ENCODE measurements at places on chromosomes 7 and 10.

DNA sequence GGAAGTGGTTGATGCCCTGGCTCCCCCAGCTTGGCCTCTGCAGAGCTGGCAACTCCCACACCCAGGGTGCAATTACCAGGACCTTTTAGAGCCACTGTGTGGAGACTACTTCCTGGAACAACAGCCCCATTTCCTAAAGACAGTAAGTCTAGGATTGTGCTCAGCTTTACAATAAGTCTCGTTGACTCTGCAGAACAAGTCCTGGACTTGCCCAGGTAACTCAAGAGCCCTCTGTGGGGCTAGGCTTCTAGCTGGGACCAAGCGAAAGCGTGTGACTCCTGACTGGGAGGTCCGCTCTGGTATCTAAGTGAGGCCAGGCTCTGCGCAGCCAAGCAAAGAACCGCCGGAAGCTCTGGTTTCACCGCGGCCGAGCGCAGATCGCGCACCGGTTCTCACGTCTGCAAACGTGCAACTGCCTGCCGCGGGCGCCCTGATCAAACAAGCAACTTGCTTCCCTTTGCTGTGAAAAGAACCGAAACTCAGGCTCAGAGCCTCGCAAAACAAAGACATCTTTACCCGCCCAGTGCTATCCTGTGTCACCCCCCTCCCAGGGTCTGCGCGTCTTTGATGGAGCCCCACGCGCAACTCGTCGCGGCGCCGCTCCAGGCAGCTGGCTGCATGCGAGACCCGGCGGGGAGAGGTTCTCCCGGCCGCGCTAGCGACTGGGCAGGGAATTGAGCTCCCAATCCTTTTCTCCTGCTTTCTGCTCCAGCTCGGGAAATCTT, 4.4 kb upstream of the PDLIM1 start:
- DNase-seq, result peak; percentile 25

DNA sequence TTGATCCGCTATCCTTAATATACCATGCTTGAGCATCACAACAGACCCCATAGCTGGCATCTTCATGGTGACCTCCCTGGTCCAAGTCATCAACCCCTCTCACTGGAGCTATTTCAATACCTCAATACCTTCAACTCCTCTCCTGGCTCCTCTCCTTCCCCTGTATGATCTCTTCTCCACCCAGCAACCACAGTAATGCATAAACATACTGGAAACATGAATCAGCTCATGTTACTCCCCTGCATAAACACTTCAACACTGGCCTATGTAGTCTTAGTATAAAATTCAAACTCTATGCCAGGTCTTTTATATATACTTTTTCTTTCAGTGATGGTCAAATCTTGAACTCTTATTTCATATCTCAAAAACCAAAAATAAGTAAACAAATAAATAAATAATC, 31.8 kb upstream of the TMEM273 start:
- no peak for DNase-seq

DNA sequence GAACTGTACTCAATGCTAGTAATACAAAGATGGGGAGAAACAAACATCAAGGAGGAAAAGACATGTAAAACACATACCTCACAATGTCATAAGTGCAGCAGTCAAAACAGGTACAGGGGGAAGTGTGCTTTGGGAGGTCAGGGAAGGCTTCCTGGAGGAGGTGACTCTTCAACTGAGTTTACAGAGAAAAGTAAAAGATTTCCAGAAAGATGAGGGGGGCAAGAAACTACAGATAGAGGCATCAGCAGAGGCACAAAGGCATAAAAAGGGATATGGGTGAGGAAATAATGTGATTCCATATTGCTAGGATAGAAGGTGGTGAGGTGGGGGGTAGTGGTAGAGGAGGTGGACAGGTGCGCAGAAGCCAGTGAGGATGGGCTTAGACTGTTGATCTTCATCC, 95.0 kb downstream of the LSM5 start:
- no peak for DNase-seq

GRCh38 chr10:75018251-75018650, 93.2 kb upstream of the SAMD8 start:
- no peak for DNase-seq

- no peak for DNase-seq
Measured at GRCh38 chr10:103717341-103718246, 137.8 kb downstream of the SH3PXD2A start.

DNA sequence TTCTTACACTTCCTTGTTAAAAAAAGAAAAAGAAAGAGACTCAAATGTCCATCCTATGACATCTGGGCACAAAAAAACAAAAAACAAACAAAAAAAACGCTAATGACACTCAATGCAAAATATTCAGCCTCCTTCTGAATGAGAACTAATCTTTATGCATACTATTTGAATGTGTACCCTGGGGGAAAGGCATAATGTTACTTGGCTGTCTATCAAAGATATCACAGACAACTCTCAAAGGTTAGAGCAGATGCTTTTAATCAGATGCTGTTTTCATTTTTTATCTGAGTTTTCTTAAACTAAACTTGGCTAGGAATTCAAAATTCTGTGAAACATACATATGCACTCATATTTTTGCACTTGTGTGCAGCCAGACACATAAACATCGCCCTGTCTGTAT, 745.8 kb downstream of the CNTNAP2 start:
- no peak for DNase-seq

DNA sequence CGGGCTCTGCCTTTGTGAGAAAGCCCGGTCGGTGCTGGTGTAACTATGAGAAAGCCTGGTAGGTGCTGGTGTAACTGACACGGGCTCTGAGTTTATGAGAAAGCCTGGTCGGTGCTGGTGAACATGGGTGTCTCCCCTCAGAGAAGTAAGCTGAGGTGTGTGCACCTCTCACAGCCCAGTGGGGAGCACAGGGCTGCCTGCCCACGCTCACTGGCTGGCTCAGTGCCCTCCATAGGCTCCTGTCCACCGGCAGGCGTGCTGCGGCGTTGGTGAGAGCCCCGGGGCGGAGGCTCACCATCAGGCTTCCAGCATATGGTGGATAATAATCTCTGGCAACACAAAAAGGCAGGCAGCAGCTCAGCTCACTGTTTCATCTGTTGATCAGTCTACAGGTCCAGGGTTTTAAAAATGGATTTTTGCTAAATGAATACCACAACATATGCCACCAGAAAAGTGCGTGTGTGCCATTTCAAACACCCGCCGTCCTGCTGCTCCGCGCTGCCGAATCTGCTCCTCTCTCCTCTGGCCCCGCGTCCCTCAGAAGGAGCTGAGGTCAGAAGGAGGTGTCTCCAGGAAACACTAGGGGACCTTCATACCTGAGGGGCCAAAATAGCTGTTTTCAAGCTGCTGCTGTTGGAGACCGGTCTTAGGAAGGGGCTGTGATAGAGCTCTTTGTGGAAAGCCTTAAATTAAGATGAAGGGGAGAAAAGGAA, 365.7 kb downstream of the DNAJB6 start:
- DNase-seq, result no peak

- DNase-seq, result no peak
Measured at GRCh38 chr10:77247031-77247990, 390.3 kb downstream of the KCNMA1 start.

GRCh38 chr10:25633542-25633941, 300.5 kb upstream of the MYO3A start:
- no peak for DNase-seq

GRCh38 chr10:97024168-97025073, 161.3 kb downstream of the SLIT1 start:
- no peak for DNase-seq

GRCh38 chr7:98418636-98419315, 17.9 kb upstream of the BAIAP2L1 start:
- DNase-seq, result peak; percentile 23

DNA sequence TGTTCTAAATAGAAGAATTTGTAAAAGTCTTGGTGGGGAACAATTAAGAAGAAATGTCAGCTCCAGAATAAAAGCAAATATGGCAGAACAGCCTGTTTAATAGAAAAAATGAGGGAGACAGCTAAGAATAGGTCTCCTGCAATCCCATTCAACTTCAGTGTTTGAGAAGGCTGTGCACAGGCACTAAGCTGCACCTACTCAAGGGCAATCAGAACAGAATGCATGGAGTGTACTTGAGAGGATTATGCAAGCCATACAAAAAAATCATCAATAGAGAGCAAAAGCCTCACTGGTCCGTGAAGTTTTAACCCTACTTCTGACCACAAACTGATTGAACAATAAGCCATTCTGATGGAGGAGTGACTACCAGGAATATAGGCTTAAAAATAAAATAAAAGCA, 690.7 kb upstream of the PCDH15 start:
- no peak for DNase-seq

- DNase-seq, result no peak
Measured at GRCh38 chr10:125802131-125802530, 20.9 kb downstream of the UROS start.

DNA sequence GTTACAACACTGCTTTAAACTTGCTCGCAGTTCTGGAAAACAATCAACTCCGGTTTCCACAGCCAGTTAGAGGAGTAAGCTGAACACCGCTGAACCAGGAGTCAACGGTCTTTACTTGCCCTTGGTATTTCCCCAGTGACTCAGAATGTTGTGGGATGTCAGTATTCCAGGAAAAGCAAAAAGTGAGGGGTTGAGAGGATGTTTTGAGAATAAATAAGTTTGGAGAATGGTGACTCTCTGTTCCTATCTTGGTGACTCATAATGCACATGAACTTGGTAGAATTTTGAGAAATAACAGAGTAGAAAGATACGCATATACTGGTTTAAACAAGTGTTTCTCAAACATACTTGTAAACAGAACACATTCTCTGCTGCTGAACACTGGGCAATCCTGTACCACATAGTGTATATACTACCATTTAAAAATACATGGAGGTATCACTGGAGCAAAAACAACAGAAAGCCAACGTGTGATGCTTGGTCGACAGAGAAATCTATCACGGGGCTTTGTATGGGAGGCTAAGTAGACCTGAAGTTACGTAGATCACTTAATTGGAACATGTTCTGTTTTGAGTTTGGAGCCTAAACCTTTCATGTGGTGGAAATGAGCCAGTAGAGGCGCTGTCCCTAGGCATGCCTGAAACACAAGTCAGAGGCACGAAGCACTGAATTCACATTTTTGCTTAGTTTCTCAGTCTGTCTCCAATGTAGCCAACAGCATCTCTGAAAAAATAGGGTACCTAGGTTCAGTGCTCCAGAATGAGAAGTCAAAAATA, 534.3 kb downstream of the PARD3 start:
- DNase-seq, result no peak

DNA sequence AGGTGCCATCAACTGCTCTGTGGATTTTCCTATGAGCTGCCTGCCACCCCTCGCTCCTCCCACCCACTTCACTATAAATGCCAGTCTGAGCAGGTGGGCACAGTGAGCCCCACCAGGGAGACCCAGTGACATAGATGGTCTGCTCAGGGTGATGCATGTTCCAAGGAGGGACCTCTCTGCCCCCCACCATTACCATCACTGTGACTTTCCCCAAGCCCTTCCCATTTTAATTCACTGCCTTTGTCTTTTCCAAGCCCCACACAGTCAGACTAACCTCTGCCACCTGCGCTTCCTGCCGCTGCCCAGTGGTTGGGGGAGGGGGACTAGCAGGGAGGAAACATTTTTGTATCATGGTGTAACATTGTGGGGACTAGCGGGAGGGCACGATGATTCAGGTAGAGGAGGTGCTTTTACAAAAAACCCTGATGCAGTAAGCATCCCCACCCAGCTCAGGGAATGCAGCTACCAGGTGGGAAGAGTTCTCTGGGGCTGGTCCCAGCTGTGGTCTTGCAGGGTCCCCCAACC, 24.6 kb downstream of the PRSS2 start:
- DNase-seq, result no peak

DNA sequence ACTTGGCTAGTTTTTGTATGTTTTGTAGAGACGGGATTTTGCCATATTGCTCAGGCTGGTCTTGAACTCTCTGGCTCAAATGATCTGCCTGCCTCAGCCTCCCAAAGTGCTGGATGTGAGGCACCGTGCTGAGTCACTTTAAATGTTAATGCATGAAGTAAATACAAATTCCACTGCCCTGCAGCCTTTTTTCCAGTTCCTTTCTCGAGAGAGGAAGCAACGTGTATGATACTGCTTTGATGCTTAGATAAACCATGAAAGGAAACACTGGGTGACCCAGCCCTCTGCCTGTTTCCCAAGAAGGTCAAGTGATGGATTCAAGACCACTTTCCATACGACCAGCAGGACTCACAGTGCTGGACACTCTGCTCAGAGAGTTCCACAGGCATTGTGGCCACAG, 11.3 kb upstream of the MRPS24 start:
- DNase-seq, result no peak

GRCh38 chr10:17649836-17650235, 5.9 kb downstream of the STAM start:
- no peak for DNase-seq

GRCh38 chr10:60410970-60411369, 21.3 kb upstream of the ANK3 start:
- no peak for DNase-seq

GRCh38 chr10:17662193-17663138, 18.5 kb downstream of the STAM start:
- no peak for DNase-seq

DNA sequence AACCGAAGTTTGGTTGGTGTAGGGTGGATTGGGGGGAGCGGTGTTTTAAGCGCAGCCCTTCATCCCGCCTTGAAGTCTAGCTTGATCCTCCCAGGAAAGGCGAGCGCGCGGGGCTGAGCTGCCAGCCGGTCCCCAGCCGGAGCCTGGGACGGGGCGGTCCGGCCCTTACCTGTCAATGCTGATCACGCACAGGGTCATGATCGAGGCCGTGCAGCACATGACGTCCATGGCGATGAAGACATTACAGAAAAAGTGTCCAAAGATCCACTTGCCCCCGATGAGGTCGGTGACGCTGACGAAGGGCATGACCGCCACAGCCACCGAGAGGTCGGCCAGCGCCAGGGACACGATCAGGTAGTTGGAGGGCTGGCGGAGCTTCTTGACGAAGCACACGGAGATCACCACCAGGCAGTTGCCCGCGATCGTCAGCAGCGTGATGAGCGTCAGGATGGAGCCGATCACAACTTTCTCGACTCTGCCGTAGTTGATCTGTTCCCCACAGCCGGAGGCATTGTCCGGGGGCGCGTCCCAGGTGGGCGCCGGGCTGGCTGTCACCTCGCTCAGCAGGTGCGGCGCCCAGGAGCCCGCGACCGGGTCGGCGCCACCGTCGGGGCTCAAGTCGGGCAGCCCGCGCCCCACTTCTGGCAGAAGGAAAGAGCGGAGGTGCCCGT, 740 bp downstream of the HTR7 start:
- no peak for DNase-seq

DNA sequence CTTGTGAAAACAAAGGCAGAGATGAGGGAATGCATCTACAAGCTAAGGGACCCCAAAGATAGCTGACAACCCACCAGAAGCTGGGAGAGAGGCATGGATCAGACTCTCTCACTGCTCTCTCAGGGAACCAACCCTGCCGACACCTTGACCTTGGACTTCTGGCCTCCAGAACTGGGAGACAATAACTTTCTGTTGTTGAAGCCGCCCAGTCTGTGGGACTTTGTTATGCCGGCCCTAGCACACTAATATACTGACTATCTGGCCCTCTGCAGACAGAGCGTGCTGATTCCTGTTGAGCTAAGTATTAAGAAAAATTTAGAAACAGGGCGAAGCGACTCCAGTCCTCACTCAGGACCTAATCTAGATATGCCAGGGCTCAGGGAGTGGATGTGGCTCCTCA, 144.3 kb upstream of the TCF7L2 start:
- no peak for DNase-seq

GRCh38 chr7:121395494-121395960, 581 bp downstream of the FAM3C start:
- DNase-seq, result peak; percentile 49

GRCh38 chr10:99927721-99928280, 81.9 kb downstream of the DNMBP start:
- no peak for DNase-seq

- no peak for DNase-seq
Measured at GRCh38 chr7:36045326-36045725, 107.7 kb upstream of the EEPD1 start.

- no peak for DNase-seq
Measured at GRCh38 chr7:92944633-92945032, 108.3 kb upstream of the CDK6 start.

All from NCI-H774 (cell line).